ENCODE measurements at places on chromosomes 16 and 17. TPM values are rescaled to one million over a fixed set of nuclear protein-coding genes. Genes with fewer than 3 reads are reported as not detected.

- DNase-seq, result no peak
Measured at GRCh38 chr17:49514071-49514721, 19.1 kb downstream of the NGFR start.

PERCC1 gene
- 7.1 TPM for total RNA-seq

DNA sequence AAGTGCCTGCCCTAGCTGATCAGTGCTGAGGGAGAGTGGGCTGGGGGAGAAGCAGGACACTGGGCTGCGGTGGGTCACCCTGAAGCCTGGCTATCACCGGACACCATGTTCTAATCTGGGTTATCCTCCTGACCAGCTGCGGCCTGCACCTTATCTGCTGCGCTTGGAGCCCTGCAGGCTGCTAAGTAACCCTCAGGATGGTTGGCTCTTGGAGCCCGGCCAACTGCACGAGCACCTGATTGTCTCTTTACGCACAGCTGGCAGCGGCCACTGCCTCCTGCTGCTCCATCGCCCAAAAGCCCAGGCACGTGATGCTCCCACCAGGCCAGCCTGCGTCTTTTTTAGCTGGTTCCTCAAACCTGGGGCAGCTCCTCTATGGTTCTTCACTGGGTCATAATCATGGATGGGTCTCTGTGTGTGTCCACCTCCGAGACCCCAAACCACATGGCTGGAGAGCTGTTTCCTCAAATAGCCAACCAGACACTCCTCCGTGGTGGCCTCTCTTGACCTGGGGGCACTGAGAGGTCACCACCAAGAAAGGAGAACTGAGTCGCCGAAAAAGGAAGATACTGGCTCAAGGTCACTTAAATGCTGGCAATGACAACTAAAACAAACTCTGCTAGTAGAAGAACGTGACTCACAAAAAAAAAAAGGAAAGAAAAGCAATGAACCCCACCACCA, 21.7 kb downstream of the SPHK1 start:
- DNase-seq, result no peak

DNA sequence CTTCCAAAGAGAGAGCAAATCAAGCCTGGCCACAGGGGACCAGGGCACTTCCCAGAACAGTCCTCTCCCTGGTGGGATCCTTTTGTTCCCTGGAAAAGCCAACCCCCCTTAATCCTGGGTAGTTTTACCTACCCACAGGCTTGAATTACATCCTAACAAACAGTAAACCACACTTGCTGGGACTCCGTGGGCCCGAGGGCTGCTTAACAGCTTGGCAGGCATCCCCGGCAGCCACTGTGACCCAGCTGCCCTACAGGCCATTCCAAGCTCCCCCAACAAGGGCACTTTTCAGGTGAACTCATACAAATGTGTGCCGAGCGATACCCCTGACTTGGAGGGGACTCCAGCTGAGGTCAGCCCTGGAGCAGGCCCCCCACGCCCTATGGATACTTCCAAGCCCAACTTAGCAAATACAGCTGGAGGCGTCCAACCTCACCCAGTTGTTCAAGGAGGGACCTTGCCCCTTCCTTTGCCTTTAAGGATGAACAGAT, 26.4 kb downstream of the ADCY9 start:
- no peak for DNase-seq

ATF7IP2 gene
- 80.7 TPM for total RNA-seq

PLLP gene
- total RNA-seq, result 1.6 TPM

RPL19 gene
- 1,297 TPM for total RNA-seq

ADAM11 gene
- 1.4 TPM for total RNA-seq

DNA sequence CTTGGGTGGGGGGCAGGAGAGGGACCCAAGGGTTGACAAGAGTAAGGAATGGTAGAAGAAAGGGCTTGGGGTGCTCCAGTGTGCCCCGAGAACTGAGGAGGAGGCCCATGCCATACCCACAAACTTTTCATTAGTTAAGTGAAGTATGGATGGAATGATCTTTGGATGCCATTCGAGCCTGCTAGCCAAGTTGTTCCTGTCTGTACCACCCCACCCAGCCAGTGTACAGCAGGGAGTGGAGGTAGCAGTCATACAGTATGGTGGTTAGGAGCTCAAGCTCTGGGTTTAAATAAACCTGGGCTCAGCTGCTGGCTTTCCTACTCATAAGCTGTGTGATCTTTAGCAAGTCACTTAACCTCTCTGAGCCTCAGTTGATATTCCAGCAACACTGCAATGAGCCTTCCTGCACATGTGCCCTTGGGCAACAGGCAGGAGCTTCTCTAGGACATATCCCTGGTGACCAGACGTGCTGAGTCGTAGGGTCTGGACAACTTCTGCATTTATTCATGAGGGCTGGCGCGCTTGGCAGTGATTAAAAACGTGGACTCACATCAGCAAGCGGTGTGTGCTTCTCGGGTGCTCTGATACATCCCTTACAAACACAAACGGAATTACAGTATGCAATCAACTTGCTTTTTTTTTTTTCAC, 22.9 kb downstream of the ITPRIPL2 start:
- no peak for DNase-seq

SEPTIN12 gene
- 0.78 TPM for total RNA-seq

- no peak for DNase-seq
Measured at GRCh38 chr16:85452364-85453193, 160.5 kb upstream of the GSE1 start.

DNA sequence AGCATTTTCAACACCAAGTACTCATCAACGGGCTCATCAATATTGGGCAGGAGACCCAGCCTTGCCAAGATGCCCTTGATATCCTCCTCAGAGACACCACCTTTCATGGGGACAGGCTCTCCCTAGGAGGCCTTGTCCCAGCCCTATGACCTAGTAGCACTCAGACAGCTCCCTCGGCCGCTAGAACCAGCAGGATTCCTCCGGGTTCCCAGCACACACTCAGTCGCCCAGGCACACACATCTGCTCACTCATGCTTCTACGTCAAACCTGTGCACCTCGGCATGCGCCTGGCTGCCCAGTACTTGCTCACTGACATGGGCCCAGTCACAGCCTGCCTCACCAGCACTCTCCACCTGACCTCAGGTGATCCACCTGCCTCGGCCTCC, 17.0 kb downstream of the SRCIN1 start:
- no peak for DNase-seq

LLGL2 gene
- 235 TPM for total RNA-seq

GRCh38 chr17:40482722-40483121, 18.7 kb downstream of the TNS4 start:
- DNase-seq, result no peak

DNA sequence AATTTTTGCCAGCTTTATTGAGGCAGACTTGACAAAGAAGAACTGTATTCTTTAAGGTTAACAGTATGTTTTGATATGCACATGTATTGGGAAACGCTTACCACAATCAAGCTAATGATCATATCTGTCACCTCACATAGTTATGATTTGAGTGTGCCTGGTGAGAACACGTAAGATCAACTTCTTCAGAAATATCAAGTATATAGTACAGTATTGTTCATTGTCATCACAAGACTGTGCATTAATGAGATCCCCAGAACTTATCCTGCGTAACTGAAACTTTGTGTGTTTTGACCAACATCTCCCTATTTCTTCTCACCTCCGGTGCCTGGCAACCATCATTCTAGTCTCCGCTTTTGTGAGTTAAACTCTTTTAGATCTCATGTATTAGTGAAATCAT, 756.4 kb upstream of the EEF2KMT start:
- no peak for DNase-seq

DNA sequence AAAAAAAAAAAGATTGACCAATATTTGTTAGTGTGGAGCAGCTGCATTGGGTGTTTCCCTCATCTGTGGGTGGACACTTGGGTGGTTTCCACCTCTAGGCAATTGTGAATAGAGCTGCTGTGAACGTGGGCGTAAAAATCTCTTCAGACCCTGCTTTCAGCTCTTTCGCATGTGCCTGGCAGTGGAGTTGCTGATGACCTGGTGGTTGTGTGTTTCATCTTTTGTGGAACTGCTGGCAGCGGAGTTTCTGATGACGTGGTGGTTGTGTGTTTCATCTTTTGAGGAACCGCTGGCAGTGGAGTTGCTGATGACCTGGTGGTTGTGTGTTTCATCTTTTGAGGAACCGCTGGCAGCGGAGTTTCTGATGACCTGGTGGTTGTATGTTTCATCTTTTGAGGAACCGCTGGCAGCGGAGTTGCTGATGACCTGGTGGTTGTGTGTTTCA, 21.4 kb downstream of the ZC3H18 start:
- DNase-seq, result no peak

DNA sequence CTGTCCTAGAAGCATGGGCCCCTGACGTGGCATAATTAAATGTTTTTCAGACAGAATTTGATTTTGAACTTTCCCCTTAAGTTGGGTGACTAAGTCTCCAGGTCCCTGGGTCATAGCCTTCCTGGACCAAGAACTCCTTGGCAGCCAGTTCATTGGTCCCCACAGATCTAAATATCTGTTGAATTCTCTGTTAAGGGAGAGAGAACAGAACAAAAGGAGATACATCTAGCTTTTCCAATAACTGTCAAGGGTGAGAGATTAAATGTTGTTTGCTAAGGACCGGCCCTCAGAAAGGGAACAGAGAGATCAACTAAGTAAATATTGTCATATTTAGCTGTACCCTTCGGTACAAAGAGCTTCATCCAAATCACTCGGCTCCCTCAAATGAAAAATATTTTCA, 78.2 kb upstream of the NOL11 start:
- no peak for DNase-seq

GRCh38 chr17:64180089-64181073, 50.4 kb upstream of the ERN1 start:
- DNase-seq, result no peak

DNA sequence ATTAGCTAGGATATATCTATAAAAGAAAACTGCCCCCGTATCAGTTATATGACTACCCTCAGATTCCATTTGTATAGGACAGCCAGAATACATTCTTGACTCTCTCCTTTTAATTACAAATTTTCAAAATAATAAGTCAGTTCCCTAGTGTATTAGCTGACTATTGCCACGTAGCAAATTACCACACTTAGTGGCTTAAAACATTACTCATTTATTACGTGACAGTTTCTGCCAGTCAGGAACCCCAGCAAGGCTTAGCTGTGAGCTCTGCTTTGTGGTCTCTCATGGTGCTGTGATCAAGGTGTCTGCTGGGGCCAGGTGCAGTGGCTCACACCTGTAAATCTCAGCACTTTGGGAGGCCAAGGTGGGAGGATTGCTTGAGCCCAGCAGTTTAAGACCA, 13.9 kb upstream of the SCNN1B start:
- DNase-seq, result no peak

DNA sequence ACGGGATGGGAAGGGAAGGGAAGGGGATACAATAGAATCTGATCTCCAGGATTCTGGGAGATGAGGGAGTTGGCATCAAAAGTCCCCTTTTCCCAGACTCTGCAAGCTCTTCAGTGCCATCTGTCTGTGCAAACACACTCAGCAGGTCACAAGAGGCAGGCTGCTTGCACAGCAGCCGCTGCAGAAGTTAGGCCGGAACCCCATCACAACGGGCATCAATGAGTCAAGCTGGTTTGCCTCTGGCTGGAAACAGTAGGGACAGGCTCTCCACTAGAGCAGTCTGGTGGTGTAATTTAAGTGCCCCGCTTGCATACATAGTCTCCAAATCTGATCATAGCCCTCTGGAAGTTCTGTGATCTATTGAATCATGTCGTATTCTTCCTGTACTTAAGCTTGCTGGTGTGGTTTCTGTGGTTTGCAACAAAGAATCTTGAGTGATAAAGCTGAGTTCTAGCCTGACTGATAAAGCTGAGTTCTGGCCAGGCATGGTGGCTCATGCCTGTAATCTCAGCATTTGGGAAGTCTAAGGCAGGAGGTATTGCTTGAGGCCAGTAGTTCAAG, 33.7 kb upstream of the KDM8 start:
- DNase-seq, result no peak

DNA sequence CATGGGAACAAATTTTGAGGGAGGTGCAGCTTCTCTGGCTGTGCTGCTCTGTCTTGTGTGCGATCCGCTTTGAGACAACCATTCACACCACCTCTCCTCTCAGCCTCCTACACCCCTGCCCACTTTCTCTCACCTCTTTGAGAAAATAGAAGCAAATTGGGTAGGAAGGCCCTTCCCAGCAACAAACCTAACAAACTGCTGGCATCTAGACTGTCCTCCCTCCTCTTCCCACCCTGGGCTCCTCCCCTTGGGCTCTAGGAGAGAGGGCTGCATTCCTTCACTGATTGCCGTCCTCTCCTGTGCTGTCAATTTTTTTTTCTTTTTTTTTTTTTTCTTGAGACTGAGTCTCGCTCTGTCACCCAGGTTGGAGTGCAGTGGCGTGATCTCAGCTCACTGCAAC, 13.5 kb downstream of the CDIPT start:
- DNase-seq, result no peak

KIF18B gene
- 32.2 TPM for total RNA-seq

GRCh38 chr16:65510850-65511249, 389.0 kb upstream of the CDH11 start:
- no peak for DNase-seq

DNA sequence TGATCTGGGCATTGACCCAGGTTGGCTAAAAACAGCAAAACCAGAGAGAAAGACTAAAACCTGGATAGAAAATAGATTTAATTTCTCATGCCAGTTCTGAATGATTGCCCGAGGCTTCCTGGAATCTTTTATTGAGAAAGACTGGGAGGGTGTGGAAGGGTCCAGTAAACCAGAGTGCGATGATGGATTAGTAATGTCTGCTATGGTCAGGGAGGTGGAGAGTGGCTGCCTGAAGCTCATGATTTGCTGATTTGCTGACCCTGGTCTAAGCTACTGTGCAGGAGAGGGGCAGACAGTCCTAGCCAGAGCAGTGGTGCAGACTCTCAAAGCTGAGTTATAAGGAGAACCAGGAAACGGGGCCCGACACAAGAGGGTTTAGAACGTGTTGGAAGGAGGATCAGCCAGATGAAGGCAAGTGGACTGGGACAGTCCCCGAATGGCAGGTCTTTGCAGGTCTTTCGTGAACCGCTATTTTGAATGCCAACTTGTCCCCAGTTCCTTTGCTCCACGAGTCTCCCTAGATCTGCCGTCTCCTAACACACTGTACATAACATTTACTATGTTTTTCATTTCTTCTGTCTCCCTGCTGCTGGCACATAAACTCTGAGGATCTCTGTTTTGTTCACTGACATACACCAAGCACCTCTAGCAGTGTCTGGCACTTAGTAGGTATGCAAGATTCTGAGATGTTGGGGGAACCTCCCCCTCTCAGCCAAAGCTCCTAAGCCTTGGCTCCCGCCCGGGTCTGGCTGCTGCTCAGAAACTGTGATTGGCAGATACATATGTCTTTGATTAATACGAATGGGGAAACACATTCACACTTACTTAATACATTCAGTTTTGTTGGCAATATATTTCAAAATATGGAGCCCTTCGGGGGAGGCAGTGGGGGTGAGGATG, 237.3 kb upstream of the TNRC6C start:
- no peak for DNase-seq

HSD17B1 gene
- 1.4 TPM for total RNA-seq

- DNase-seq, result no peak
Measured at GRCh38 chr17:81551458-81552243, 502 bp downstream of the FAAP100 start.

GRCh38 chr17:37884516-37884915, 39.7 kb upstream of the TBC1D3K start:
- DNase-seq, result no peak

GRAPL gene
- not detected for total RNA-seq

- DNase-seq, result no peak
Measured at GRCh38 chr17:77571155-77571981, 387.1 kb upstream of the TNRC6C start.

TMEM114 gene
- 1.8 TPM for total RNA-seq
